Stimulated activated CD8-positive, alpha-beta memory T cell treated with anti-CD3 and anti-CD28 coated beads, Interleukin-12 subunit alpha, Interleukin-12 subunit beta, amount 100 ng/mL, for 4 hours (primary cell): ENCODE measurements at places on chromosomes 3 and 15.

GRCh38 chr3:76349715-76350480 is 564.5 kb upstream of the ZNF717 start:
- DNase-seq = no peak

DNA sequence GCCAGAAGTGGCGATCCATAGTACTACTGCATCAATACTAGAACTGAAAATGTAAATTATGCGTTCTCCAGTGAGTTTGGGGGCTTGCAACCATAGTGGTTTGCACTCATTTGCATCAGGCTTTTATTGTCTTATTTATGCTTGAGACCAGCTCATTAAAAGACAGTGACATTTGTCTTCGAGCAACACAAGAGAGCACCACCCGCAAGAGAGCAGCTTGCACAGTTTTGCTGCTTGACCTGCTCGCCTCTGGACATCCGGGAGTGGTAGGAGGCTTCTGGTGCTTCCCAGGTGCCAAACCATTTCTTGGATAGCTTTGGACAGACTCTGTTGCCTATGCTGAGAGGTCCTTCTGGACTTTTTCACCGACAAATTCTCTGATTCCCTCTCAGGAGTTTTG is 294.6 kb downstream of the MEX3B start:
- DNase-seq = no peak

DNA sequence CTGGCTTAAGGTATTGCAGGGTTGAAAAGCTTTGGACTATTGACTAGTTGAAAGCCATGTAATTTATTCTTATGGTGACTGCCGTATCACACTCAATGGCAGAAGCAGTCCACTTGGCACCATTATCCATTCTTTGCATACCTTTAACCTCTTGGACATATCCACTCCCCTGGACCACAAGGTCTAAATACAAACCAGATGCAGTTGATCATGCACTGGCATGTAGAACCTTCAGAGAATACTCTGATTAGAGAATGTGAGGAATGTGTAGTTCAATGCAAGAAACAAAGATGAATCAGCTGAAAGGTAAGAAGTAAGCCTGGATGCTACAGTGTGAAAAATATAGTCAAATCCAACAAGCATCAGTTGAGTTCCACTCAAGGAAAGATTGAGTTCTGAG is 93.1 kb downstream of the FRMD5 start:
- no peak for DNase-seq

DNA sequence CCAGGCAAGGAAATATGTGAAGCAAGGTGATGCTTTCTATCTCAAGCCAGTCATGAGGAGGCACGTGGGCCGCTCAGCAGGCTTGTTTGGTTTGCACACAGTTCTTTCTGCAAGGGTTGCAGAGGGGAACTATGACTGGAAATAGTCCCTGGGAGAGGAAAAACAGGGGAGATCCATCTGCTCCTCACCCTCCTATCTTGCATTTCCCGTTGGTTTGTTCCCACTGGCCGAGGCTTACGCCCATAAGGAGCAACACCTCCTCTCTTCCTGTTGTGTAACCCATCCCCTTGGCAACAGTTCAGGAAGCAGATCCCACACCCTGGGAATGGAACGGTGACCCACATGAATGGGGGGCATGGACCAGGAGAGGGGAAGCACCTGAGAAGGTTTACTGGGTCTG is 72.1 kb upstream of the MAGI1 start:
- no peak for DNase-seq

GRCh38 chr3:192880313-192880712 is 37.3 kb downstream of the MB21D2 start:
- DNase-seq = no peak

DNA sequence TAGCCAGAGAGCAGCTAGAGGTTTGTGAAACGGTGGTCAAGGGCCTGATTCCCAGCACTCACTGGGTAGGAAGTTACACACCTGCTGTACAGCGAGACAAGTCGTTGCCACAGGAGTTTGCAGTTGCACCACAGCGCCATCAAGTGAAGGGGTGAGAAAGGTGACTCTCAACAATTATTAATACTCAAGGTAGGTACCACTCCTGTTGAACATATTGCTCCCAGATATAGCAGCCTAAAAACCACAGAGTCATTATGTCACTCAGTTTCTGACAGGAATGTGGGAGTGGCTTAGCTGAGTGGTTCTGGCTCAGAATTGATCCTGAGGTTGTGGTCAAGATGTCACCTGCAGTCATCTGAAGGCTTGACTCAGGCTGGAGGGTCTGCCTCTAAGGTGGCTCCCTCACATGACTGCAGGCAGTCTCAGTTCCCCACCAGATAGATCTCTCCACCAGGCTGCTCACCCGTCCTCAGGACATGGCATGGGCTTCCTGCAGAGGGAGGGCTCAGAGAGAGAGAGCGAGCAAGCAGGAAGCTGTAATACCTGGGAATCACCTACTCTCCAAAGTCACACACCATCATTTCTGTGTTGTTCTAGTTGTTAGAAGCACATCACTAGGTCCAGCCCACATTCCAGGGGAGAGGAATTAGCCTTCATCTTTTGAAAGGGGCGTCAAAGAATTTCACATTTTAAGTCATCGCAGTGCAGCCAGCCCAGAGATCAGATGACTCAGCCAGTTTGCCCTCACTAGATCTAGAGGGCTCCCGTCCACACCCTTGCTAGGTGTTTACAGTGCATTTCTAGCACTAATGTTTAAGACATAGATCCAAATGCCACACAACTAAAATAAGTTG is 17.0 kb upstream of the ANO10 start:
- DNase-seq = no peak

DNA sequence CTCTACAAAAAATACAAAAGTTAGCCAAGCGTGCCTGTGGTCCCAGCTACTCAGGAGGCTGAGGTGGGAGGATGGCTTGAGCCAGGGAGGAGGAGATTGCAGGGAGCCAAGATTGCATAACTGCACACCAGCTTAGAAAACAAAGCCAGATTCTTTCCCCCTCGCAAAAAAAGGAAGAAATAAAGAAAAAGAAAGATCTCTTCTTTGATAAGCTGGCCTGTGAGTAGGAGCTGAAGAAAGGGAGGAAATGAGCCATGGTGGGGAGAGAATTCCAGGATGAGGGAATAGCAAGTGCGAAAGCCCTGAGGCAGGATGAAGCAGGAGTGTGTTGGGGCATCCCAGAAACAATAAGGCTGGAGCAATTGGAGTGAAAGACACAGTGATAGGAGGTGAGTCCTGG is 24.5 kb upstream of the TOP2B start:
- DNase-seq = no peak

- DNase-seq = no peak
Measured at GRCh38 chr3:43017593-43018195, 38.6 kb downstream of the GASK1A start.

- no peak for DNase-seq
Measured at GRCh38 chr15:85592148-85592547, 202.6 kb downstream of the KLHL25 start.

DNA sequence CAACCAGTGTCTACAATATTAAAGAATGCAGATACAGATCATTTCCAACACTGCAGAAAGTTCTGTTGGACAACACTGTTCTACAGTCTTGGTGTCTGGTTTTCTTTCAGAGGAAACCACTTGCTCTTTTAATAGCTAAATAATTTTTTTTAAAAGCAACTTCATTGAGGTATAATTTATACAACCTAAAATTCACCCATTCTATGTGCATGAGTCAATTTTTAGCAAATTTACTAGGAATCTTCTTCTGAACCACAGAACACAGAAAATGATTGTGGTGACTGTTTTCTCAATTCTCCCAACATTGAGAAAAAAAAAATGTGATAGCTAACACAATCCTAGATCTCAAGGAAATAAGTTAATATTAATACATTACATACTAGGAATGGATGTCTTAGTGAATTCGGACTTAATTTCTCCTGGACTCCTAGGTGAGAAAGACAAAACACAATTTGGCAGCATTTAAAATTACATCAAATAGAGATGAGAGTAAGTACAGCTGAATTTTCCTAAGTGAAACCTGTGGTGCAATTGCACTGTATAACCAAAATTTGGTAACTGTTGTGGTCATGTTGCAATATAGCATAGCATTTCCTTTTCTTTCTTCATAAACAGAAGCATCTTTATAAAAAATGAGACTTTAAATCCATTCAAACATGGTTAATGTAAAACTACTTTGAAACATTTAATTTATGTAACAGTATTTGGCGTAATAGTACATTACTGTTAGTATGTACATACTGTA is 15.3 kb upstream of the PLCL2 start:
- DNase-seq = no peak
